Thoracic aorta (tissue), 2 donors: ENCODE measurements at places on chromosomes 6 and 20.

GRCh38 chr20:9488063-9488462 is 26.3 kb upstream of the LAMP5 start:
- DNase-seq: no peak

- no peak for DNase-seq
These were observed 253.6 kb downstream of the THBS2 start for GRCh38 chr6:169000022-169000421.

DNA sequence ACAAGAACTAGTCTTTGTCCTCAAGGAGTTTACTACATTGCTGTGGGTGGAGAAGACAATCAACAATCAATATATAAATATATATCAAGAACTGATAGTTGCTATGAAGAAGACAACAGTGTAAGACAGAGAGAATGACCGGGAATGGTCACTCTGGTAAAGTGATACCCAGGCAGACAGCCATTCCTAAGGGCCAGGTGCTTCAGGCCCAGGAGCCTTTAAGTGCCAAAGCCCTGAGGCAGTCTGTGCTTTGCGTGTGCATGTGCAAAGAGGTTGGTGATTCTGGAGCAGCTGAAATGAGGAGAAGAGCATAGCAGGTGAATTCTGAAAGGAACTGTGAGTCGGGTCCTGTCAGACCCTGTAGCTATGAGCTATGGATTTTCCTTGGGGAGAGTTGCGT is 154.2 kb downstream of the DOK5 start:
- no peak for DNase-seq

DNA sequence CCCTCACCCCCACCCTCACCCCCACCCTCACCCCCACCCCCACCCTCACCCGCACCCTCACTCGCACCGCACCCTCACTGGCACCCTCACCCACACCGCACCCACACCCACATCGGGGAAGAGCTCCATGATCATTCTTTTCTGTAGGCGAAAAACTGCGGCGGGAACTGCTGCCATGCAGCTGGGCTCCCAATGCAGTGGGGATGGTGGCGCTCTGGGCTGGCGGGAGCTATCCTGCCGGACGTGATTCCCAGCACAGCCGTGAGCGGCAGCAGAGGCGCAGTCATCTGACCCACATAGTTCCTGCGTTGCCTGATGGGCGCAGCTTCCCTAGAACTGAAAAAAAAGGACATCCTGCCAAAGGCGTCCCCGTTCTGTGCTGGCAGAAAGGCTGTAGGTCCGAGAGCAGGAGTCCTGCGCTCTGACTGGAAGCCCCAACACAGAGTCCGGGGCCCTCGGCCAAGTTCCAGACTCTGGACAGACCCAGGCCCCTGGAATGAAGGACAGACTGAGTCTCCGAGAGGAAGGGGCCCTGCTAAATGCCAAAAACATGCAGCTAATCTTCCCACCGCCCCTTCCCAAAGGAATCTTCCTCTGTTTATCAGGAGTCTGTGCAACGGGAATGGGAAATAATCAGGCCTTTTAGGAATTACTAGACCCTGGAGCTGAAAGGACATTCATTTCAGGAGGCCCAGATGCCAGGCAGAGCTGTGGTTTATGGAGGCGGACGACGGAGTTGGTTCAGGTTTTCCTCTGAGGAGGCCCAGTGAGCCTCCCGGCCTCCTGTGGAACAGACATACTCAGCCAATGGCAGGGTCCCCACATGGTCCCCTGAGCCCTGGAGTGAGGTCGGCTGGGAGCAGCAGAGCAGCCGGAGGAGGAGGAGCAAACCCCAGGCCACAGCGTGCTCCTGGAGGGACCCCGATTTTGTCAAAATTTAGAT is 14.1 kb upstream of the TCFL5 start:
- DNase-seq: peak; percentile 43

DNA sequence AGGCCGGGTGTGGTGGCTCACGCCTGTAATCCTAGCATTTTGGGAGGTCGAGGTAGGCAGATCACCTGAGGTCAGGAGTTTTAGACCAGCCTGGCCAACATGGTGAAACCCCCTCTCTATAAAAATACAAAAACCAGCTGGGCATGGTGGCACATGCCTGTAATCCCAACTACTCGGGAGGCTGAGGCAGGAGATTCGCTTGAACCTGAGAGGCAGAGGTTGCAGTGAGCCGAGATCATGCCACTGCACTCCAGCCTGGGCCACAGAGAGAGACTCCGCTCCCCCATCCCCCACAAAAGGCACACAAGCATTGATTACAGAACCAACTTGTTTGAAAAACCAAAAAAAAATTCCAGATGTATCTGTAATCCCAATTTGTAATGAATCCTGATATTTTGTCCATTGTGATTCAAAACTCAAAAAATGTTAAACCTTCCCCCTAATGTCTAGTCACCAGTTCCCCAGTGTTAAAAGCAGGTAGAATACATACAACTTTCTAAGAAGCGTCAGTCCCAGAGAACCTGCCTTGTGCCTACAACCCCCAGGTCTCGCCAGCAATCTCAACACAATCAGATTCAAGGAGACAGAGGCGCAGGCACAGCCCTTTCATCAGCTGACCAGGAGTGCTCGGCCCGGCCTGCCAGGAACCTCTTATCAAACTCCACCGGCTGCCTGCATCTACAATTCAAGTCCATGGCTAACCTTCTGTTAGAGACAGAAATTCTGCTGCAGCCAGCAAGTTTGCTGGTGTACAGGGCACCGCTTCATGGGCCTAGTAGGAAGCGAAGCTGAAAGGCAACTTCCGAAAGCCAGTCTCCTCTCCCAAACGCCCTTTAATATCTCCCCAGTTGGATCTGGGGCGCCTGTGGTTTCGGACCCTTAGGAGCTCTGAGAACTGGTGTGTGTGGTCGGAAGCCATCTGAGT is 2.1 kb downstream of the EZR start:
- no peak for DNase-seq

- DNase-seq: no peak
These were observed 357.2 kb downstream of the CENPW start for GRCh38 chr6:126696921-126697693.

- DNase-seq: no peak
These were observed 302.0 kb downstream of the SOX4 start for GRCh38 chr6:21895555-21895954.

DNA sequence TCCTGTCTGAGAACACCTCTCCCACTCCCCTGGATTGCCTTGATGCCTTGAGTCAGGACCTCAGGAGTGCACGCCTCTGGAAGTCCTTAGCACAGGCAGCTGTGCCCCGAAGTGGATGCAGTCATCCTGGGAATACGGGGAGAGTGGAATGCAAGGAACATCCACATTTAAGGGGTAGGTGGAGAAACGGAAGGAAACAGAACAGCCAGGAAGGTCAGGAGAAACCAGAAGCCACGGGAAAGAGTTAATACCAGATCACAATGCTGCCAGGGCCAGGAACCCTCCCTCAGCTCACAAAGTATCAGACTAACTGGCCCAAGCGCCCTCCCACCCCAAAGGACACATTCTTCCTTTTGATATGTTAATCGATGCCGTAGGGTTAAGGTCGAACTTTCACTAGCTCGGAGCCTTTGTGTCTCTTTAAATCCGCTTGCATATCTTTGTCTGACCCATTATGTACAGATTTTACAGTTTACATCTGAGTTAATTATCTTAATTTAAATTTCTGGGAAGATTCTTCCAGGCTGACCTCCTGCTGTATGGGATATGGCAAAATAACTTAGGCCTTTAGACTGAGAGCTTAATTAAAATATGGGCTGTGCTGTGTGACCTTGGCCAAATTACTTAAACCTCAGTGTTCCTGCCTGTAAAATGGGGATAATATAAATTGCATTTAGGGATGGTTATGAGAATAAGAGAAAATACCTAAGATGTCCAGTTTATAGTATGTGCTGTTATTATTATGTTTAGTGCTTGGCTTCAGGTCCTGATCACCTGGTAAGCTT is 24.0 kb upstream of the CCND3 start:
- DNase-seq: no peak

DNA sequence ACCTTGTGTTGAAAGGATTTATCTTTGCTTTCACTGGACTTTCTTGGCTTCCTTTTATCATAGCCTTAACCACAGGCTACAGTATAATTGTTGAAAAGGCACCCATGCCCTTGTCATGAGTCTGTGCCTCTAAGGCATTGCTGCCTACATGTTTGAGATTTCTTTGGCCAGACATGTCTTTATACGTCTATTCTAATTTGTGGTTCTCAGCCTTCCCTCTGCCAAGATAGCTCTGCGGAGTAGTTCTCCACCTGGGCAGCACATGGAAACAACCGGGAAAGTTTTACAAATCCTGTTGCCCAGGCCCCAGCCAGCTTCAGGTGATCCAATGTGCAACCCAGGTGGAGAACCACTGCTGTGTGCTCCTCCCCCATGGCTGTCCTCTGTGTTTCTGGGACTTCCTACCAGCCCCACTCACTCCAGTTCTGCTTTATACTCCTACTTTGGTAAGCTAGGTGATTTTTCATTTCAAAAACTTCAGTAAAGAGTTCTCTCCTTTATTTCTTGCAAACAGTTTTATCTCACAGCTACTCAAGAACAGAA is 159.6 kb upstream of the MYLIP start:
- DNase-seq: no peak

DNA sequence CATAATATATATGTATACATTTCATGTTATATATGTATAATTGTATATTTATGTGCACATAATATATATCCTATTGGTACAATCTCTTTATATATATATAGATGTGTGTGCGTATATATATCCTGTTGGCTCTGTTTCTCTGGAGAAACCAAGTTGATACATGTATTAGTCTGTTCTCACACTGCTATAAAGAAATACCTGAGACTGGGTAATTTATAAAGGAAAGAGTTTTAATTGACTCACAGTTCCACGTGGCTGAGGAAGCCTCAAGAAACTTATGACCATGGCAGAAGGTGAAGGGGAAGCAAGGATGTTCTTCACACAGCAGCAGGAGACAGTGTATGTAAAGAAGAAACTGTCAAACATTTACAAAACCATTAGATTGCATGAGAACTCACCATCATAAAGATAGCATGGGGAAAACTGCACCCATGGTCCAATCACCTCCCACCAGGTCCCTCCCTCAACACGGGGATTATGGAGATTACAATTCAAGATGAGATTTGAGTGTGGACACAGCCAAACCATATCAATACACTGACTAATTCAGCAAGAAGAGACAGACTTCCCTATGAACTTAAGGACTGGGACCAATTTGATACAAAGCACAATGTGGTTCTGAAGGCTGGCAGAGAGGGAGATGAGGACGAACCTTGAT is 14.0 kb downstream of the CST3 start:
- DNase-seq: no peak

DNA sequence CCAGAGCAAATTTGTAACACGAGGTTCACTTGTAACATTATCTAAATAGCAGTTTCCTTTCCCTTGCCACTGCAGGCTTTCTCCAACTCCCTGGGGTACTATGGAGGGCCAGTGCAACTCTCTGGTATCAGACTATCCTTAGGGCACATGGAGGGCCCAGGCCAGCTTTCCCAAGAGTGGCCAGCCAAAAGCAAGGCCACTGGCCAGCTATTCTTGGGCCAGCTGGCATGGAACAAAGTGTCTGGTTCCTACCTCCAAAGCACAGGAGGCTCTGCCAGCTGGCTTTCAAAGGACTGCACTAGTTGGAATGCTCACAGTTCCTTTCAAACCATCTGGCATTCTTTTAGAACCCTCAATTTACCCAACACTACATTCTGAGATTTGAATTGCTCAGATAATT is 8.7 kb downstream of the RNF24 start:
- peak; percentile 40 for DNase-seq

GRCh38 chr20:61649105-61649859 is 397.2 kb downstream of the CDH4 start:
- DNase-seq: no peak

GRCh38 chr20:57007171-57007540 is 259.3 kb downstream of the BMP7 start:
- DNase-seq: no peak

- DNase-seq: no peak
These were observed 156.4 kb downstream of the MTHFD1L start for GRCh38 chr6:151021896-151022295.

DNA sequence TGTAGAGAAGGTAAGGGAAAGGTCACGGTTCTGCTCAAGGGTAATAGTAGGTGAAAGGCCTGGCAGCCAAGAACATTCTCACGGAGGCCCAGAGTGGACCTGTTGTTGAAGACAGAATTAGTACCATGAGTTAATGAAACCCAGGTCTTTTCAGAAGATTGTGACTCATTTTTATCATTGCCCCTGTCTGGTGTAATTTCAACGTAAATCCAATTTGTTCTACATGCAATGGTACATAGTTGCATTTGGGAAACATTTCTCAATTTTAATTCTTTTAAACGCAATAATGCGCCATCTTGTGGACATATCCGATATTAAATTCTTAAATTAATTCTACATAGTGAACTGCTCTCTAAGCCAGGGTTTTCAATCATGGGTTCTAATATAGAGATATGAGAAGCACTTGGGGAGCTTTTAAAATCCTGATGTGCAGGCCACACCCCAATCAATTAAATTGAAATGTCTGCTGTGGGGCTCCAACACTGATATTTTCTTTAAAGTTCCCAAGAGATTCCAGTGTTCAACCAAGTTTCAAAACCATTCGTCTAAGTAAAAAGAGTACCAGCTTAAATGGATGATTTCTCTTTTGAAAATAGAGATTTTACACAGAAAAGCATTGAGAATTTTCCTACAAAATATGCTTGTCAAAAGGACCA is 257.4 kb downstream of the PLCB1 start:
- DNase-seq: no peak

- no peak for DNase-seq
These were observed 807 bp downstream of the TBC1D20 start for GRCh38 chr20:461254-462198.

- no peak for DNase-seq
These were observed 140.9 kb downstream of the EYS start for GRCh38 chr6:65566117-65566516.

DNA sequence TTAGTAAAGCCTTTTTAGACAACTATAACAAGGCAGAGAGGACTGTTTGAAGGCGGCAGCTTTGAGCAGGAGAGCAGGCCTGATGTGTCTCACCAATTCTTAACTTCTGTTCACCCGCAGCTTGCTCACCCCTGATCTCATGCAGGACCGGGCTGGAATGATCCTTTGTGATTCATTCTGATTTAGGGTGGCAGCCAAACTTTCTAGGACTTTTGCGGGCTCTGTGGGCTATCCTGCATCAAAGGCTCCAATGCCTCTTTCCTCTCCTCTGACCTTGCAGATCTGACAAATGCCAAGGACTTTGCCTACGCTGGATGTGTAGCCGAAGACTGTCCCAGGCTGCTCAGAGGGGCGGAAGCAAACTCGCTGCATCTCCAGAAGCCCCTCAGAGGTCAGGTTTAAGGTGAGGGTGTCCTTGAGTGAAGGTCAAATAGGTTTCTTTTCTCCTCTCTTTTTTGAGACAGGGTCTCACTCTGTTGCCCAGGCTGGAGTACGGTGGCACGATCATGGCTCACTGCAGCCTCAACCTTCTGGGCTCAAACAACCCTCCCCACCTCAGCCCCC is 72.3 kb downstream of the VEGFA start:
- DNase-seq: no peak

GRCh38 chr20:47175493-47175892 is 181.0 kb downstream of the ZMYND8 start:
- DNase-seq: no peak

GRCh38 chr6:32858194-32858593 is 4.2 kb downstream of the PSMB9 start:
- no peak for DNase-seq

DNA sequence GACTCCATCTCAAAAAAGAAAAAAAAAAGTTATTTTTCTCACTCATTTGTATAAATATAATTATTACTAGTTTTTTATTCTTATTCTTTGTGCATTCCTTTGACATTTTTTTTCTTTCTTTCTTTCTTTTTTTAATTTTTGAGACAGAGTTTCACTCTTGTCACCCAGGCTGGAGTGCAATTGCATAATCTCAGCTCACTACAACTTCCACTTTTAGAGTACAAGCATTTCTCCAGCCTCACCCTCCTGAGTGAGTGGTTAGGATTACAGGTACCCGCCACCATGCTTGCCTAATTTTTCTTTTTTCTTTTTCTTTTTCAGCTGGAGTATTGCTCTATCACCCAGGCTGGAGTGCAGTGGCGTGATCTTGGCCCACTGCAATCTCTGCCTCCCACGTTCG is 51.4 kb upstream of the JARID2 start:
- DNase-seq: no peak
